Stimulated activated CD8-positive, alpha-beta memory T cell treated with anti-CD3 and anti-CD28 coated beads, Interleukin-4, amount 100 ng/mL, for 1 hour (primary cell): ENCODE measurements at places on chromosomes 3 and 15.

- DNase-seq: peak; percentile 4
These were observed 27.2 kb downstream of the INTS14 start for GRCh38 chr15:65583701-65584100.

- no peak for DNase-seq
These were observed 641 bp downstream of the OPA1 start for GRCh38 chr3:193593668-193594030.

DNA sequence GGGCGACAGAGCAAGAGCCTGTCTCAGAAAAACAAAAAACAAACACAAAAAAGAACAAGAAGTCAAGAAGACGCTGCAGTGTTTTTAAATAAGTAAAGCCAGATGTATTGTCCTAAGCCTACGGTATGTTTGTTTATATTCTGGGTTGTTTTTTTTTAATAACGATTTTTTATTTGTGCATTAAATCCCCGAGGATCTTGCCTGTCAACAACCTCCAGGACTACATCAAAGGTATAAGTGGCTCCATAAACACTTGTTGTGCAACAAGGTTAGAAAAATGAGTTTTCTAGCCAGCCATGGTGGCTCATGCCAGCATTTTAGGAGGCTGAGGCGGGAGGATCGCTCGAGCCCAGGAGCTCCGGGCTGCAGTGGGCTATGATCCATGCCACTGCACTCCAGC lies 26.1 kb downstream of the ITGB5 start:
- DNase-seq: no peak

DNA sequence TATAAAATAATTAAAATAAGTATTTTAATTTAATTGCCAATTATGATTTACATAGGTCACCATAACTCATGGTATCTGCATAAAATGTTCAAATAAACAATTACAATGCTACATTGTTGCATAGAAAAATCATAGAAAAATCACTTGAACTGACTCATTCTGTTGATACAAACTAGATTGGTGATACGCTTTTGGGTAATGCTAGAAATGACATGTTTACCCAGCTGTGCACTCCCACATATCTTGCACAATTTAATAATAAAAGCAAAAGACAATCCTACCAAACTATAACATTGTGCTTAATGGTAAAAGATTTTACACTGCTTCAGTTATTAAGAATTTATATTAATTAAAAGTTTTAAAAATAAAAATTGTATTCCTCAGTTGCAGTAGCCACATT lies 45.8 kb upstream of the FBXL22 start:
- DNase-seq: no peak

- no peak for DNase-seq
These were observed 201.8 kb downstream of the GABRG3 start for GRCh38 chr15:27172821-27173220.
